ENCODE measurements at places on chromosomes 3 and 15.

DNA sequence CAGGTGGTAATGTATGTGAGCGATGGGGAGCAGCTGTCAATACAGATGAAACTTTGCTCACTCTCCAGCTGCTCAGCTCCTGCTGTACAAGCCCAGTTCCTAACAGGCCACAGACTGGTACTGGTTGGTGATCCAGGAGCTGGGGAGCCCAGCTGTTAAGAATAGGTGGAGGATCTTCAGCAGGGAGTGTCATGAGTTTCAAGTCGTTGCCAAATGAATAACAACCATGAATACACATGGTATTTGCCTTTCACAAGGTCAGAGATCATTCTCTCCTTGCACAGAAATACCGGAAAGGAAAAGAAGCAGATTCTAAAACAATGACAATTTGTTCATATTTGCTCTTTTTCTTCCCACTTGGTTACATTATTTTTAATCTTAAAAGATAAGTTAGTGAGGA lies 5.1 kb downstream of the PLSCR1 start:
- no peak for DNase-seq

- DNase-seq: no peak
Measured at GRCh38 chr3:79906106-79906505, 138.3 kb upstream of the ROBO1 start.

- no peak for DNase-seq
Measured at GRCh38 chr3:58202917-58203360, 7.8 kb downstream of the DNASE1L3 start.

DNA sequence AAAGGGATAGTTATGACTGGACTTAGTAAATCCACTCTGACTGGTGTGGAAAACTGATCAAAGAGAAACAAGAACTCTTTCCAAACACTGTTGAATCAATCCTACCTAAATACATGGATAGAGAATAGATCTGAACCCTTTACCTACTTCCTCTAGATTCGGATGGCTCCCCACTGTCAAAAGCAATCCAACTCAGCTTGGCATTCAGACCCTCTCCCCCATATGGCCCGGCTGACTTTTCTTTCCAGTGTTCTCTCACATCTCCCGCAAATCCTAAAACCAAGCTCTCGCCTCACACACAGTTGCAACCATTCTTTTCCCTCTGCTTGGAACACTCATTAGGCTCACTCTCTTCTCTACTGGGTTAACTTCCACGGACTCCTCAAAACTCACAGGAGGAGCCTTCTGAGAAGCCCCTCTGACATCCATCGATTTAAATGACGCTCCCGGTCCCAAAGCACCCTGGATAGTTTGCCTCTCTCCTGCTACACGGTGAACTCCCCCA lies 639 bp downstream of the SPICE1 start:
- DNase-seq: no peak

- peak; percentile 87 for DNase-seq
Measured at GRCh38 chr3:55128225-55128823, 200.5 kb upstream of the LRTM1 start.

- no peak for DNase-seq
Measured at GRCh38 chr3:81214631-81215030, 546.8 kb downstream of the GBE1 start.

- DNase-seq: no peak
Measured at GRCh38 chr15:81471151-81471550, 97.1 kb upstream of the TMC3 start.

- DNase-seq: no peak
Measured at GRCh38 chr15:100140527-100141308, 201.1 kb downstream of the ADAMTS17 start.

All from HFF-Myc (cell line).